Activated CD4-positive, alpha-beta T cell treated with anti-CD3 and anti-CD28 coated beads for 36 hours (primary cell): ENCODE measurements at places on chromosomes 16 and 17.

- no peaks in the 10 kb centered on the region for H3K36me3 ChIP-seq
- no peak overlapping the region for H3K27ac ChIP-seq
- H3K4me1 ChIP-seq, result no peaks in the 10 kb centered on the region
- DNase-seq, result no peak
- H3K4me3 ChIP-seq, result no peak overlapping the region
Measured at GRCh38 chr16:77499373-77500285, 64.8 kb upstream of the ADAMTS18 start.

DNA sequence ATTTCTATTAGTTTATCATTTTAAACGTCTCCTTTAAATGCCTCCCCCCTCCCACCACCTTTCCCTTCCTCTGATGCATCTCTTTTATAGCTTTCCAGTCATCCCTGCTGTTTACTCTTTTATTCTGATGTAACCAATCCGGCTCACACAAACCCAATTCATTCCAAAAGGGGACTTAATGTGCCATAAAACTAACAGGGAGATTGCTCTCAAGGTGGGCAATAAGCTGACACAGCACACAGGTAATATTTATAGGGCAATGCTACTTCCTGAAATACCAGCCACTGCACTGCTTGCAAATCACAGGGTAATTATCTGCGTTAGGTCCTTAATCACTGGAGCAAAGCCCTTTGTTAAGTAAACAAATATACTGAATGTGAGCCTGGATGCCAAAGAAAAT lies 23.3 kb upstream of the CA10 start:
- no peaks in the 10 kb centered on the region for H3K36me3 ChIP-seq
- H3K4me1 ChIP-seq, result no peaks in the 10 kb centered on the region
- H3K27me3 ChIP-seq, result peaks cover 2% of the 10 kb centered on the region

DNA sequence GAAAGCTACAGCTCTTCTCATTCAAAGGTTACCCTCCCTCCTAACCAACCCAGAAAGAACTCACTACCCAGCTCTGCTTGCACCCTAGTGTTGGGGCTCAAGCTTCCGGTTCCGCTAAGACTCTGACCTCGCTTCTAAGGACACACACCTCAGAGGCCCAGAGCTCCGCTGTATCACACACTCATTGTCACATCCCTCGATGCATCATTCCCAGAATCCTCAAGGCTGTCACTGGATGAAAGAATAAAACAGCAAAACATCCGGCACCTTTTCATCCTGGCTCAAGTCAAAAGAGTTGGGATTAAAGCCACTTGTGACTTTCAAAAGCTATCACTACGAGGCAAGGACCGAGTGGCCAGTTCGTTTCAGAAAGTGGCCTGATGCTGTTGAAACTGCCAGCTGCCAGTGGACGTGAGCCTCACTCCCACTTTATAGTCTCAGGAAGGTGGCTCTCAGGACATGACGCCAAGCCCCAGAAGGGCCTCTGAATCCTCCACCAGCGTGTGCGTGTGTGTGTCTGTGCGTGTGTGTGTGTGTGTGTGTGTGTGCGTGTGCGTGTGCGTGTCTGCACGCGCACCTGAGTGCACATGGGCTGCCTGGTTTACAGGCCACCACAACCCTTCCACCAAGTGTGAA lies 29.0 kb downstream of the ZFHX3 start:
- no peaks in the 10 kb centered on the region for H3K27me3 ChIP-seq
- DNase-seq, result no peak
- H3K4me1 ChIP-seq, result no peaks in the 10 kb centered on the region
- H3K4me3 ChIP-seq, result no peak overlapping the region
- H3K27ac ChIP-seq, result no peak overlapping the region

DNA sequence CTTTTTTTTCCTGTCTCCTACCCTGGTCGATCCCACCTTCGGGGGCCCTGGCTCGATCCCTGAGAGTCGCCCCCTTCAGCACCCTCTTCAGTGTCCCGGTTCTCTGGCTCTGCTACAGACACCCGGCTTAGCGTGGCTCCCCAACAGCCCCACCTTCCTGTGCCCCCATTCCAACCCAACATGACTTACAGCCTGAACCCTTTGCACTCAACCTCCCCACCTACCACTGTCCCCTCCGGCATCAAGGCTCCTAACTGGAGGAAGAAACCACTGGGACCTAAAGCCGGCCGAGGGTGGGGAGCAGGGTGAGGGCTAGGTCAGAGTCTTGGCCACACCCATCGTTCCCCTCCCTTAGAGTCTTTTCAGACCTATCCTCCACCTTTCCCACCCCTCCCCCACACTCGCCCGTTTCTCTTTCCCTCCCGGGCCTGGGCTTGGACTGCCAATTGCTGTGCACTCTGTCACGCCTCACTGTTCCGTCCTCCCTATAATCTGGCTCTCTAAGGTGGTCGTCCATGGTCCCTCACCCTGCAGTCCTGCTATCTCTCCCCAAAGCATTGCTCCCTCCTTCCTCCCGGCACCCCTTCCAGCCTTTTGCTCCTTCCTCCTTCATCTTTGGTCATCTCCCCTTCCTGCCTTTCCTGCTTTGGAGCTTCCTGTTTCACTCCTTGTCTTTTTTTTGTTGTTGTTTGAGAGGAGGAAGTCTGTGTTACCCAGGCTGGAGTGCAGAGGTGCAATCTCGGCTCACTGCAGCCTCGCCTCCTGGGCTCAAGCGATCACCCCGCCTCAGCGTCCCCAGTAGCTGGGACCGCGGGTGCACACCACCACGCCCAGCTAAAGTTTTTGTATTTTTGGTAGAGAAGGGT lies 890 bp upstream of the CLDN7 start:
- peak overlapping the region; percentile 35 for H3K4me3 ChIP-seq
- peak overlapping the region; percentile 24 for H3K27ac ChIP-seq
- peaks cover 28% of the 10 kb centered on the region for H3K4me1 ChIP-seq
- H3K27me3 ChIP-seq, result peaks cover 25% of the 10 kb centered on the region
- H3K36me3 ChIP-seq, result peaks cover 5% of the 10 kb centered on the region
- DNase-seq, result peak; percentile 57

DNA sequence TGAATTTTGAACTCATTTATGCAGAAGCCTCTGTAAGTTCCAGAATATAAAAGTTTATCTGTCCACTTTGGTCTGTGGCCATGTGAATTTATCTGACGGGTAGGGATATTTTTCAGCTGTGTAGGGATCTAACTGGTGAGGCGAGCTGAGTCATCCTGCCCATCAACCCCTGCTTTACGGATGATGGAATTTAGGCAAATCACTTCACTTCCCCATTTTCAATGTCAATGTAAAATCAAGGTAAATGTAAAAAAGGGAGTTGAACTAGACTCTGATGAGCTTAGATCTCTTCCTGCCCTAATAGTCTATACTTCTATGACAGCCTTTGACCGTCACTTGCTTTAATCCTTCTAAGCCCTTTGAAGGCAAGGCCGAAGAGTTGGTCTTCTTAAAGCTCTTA lies 2.6 kb downstream of the SLC16A6 start:
- no peak for DNase-seq
- no peaks in the 10 kb centered on the region for H3K27me3 ChIP-seq
- no peak overlapping the region for H3K4me3 ChIP-seq
- H3K27ac ChIP-seq, result peak overlapping the region; percentile 15

GRCh38 chr17:12027658-12028057 lies 7.0 kb downstream of the MAP2K4 start:
- H3K36me3 ChIP-seq, result peaks cover 12% of the 10 kb centered on the region
- H3K27ac ChIP-seq, result no peak overlapping the region
- no peaks in the 10 kb centered on the region for H3K27me3 ChIP-seq
- no peak overlapping the region for H3K4me3 ChIP-seq
- H3K4me1 ChIP-seq, result peaks cover 76% of the 10 kb centered on the region

DNA sequence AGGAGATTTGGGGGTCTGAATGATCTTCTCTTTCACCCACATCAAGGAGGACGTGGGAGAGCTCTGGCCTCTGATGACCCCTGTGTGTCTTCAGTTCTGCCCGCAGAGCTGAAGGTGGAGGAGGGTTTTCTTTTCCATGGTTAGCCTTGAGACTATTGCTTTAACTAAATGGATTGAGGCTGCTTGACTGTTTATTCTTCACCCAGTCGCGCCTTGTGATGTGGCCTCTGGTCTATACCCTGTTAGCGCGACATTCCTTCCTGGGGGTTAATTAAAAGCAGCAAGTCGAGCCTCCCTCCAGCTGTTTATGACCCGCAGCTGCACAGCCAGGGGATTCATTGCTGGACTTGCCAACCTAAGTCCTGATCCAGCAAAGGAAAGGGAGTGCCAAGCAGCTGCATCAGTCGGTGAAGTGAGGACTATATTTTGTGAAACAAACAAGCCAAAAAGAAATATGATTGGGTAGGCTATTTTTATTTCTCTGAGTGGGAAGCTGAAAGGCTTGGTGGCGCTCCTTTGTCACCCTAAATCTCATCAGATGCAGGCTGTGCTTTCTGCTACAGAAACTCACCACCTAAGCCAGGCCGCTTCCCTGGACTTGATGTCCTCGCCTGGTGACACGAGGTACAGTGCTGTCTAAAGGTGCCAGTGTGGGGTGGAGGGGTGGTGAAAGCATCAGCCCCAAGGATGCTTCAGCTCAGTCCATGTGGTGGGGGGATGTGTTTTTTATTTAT lies 11.0 kb upstream of the SEC14L1 start:
- H3K36me3 ChIP-seq, result no peaks in the 10 kb centered on the region
- H3K27ac ChIP-seq, result no peak overlapping the region
- no peak for DNase-seq
- H3K27me3 ChIP-seq, result no peaks in the 10 kb centered on the region

GRCh38 chr17:71071837-71072236 lies 902.5 kb downstream of the KCNJ2 start:
- H3K4me1 ChIP-seq, result no peaks in the 10 kb centered on the region
- H3K4me3 ChIP-seq, result no peak overlapping the region
- no peak overlapping the region for H3K27ac ChIP-seq
- no peaks in the 10 kb centered on the region for H3K27me3 ChIP-seq

- no peak for DNase-seq
- peaks cover 13% of the 10 kb centered on the region for H3K36me3 ChIP-seq
- H3K4me3 ChIP-seq, result no peak overlapping the region
- H3K27me3 ChIP-seq, result no peaks in the 10 kb centered on the region
Measured at GRCh38 chr17:67671493-67671892, 46.2 kb upstream of the NOL11 start.

GRCh38 chr17:15944759-15945526 lies at the start of gene ADORA2B:
Gene ADORA2B, plus strand, starts transcription at chr17:15945130. Its CDS starts 119 bp downstream, at chr17:15945249.
- H3K36me3 ChIP-seq, result no peaks in the 10 kb centered on the region
- DNase-seq, result peak; percentile 77
- H3K4me1 ChIP-seq, result peaks cover 13% of the 10 kb centered on the region
- peak within 1 kb of the TSS; percentile 72 for H3K4me3 ChIP-seq

GRCh38 chr17:38705523-38705802 lies 390 bp downstream of the MLLT6 start:
- peaks cover 48% of the 10 kb centered on the region for H3K4me1 ChIP-seq
- no peaks in the 10 kb centered on the region for H3K27me3 ChIP-seq
- peak overlapping the region; percentile 95 for H3K4me3 ChIP-seq
- peaks cover 55% of the 10 kb centered on the region for H3K36me3 ChIP-seq

- DNase-seq, result peak; percentile 26
- peaks cover 5% of the 10 kb centered on the region for H3K4me1 ChIP-seq
- H3K4me3 ChIP-seq, result no peak overlapping the region
- no peaks in the 10 kb centered on the region for H3K36me3 ChIP-seq
- H3K27me3 ChIP-seq, result peaks cover 19% of the 10 kb centered on the region
Measured at GRCh38 chr16:1258906-1259759, 3.3 kb downstream of the TPSD1 start.

DNA sequence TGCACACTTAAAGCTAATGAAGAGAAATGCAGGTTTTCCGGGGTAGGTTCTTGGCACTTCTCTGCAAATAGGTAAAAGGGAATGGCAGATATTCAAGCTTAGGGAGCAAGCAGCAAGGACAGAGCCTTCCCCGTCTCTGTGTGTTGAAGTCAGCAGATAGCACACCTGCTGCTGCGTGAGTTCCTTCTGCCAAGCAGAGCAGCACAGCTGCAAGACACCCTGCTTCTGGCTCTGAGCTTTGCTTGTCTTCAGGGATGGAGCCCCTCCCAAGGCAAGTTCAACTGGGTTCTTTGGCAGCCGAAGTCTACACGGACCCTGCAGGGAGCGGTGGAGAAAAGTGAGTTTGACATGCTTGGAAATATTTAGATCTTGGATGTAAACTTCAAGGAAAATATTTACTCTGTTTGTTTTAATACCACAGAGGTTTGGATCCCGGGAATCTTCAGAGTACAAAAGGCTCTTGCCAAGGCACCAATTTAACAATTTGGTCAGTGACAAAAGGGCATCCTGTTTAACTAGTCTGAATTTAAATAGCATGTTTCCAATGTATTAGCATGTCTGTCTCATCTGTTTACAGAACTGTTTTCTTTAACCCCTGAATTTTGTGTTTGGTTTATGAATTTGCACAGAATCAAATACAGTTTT lies 113.4 kb upstream of the KCNJ16 start:
- no peaks in the 10 kb centered on the region for H3K36me3 ChIP-seq
- H3K27ac ChIP-seq, result no peak overlapping the region
- no peak overlapping the region for H3K4me3 ChIP-seq
- no peaks in the 10 kb centered on the region for H3K4me1 ChIP-seq

- no peak overlapping the region for H3K4me3 ChIP-seq
- H3K4me1 ChIP-seq, result no peaks in the 10 kb centered on the region
Measured at GRCh38 chr17:17557796-17558195, 33.7 kb downstream of the PEMT start.

DNA sequence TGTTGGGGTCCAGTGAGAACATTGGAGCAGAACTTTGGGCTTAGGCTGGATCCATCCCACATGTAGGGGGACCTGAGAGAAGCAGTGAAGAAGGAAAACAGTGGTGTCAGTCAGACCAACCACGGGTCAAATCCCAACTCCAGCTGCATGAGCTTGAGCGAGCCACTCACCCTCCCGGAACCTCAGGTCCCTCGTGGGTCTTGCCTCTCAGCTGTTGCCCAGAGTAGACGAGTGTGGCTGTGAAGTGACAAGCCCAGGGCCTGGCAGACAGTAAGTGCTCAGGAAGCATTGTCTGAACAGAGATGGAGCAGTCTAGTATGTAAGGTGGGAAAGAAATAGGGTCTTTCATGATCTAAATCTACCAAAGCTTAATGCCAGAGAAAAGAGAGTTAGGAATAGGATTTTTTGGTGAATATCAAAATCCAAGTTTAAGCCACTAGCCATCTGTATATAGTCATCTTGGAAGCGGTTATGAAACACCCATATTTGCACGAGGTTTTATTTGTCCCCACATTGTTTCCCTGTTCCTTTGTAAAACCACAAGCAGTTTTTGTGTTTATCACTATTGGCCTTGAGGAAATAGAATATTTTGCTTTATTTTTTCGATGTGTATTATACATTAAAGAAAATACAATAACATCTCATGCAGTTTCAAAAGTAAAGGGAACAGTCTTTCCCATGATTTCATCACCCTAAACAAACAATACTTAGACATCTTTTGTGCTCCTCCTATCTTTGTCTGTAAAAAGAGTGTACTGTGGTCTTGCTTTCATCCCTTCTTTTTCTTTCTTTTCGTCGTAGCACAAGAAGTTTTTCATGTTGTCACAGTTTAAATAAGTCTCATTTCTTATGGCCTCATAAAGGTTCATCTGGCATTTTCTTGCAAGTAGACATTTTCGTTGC lies 112.0 kb downstream of the CLEC16A start:
- peaks cover 40% of the 10 kb centered on the region for H3K36me3 ChIP-seq
- H3K27ac ChIP-seq, result peak overlapping the region; percentile 26
- peaks cover 41% of the 10 kb centered on the region for H3K4me1 ChIP-seq
- H3K27me3 ChIP-seq, result no peaks in the 10 kb centered on the region

GRCh38 chr16:88197481-88198456 lies 185.0 kb upstream of the ZNF469 start:
- no peaks in the 10 kb centered on the region for H3K4me1 ChIP-seq
- no peak overlapping the region for H3K27ac ChIP-seq

GRCh38 chr16:63813862-63814261 lies 1308.0 kb downstream of the CDH11 start:
- no peaks in the 10 kb centered on the region for H3K27me3 ChIP-seq
- no peak for DNase-seq
- H3K36me3 ChIP-seq, result no peaks in the 10 kb centered on the region
- no peak overlapping the region for H3K4me3 ChIP-seq
